Upper lobe of right lung (tissue), 1 donor: ENCODE measurements at places on chromosomes 5 and 9. TPM values are rescaled to one million over a fixed set of nuclear protein-coding genes. Genes with fewer than 3 reads are reported as not detected.

GRCh38 chr5:84589926-84590325 is 205.2 kb upstream of the EDIL3 start:
- DNase-seq = no peak
- no peaks in the 10 kb centered on the region for H3K27me3 ChIP-seq
- H3K27ac ChIP-seq = no peak overlapping the region
- no peaks in the 10 kb centered on the region for H3K36me3 ChIP-seq
- H3K4me3 ChIP-seq = no peak overlapping the region
- no peaks in the 10 kb centered on the region for H3K4me1 ChIP-seq

- H3K36me3 ChIP-seq = no peaks in the 10 kb centered on the region
- H3K27me3 ChIP-seq = no peaks in the 10 kb centered on the region
- no peak overlapping the region for H3K27ac ChIP-seq
Observed at GRCh38 chr5:145433077-145433476, 402.1 kb downstream of the PRELID2 start.

DNA sequence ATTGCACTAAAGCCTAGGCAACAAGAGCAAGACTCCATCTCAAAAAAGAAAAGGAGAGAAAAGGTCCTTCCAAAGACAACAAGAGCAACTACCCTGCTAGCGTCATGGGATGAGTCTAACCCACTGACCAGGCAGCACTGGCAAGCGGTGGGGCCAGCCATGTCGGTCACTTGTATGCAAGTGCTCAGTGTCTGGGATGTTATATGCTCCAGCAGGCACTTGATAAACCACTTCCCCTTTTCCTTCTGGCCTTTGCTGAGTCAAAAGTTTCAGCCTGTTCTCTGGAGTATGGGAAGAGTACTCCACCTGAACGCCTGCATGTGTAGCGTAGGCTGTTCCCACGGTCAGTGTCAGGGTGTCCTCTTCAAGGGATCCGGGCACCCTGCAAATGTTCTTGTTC is 9.2 kb upstream of the MXD3 start:
- peak; percentile 56 for DNase-seq
- H3K36me3 ChIP-seq = no peaks in the 10 kb centered on the region
- H3K4me3 ChIP-seq = no peak overlapping the region
- no peak overlapping the region for H3K27ac ChIP-seq
- H3K4me1 ChIP-seq = no peaks in the 10 kb centered on the region

DNA sequence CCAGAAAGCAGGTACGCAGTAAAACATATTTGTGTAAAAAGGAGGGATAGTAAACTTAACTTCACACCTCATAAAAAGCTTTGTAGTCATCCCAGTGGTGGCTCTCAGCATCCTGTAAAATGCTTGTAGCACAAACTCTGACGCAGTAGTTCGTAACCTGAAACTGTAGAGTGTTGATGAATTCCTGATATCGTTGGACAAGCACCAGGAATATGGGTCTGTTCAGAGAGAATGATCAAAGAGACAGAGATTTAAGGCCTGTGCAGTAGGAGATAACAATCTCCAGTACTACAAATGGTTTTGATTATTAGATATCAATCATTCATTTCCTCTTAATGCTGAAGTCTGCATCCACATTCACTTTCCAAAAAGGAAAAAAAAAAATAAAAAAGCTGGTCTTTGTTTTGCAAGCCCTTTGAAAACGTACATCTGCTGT is 148.5 kb downstream of the KIAA0825 start:
- no peak overlapping the region for H3K27ac ChIP-seq
- no peak for DNase-seq
- no peaks in the 10 kb centered on the region for H3K27me3 ChIP-seq
- H3K4me1 ChIP-seq = no peaks in the 10 kb centered on the region
- H3K4me3 ChIP-seq = no peak overlapping the region

LCN9 gene
- total RNA-seq = not detected

DNM1 gene
- total RNA-seq = 5.2 TPM

PLAC8L1 gene
- not detected for total RNA-seq

SPATA31C1 gene
- not detected for total RNA-seq
